ENCODE measurements at places on chromosomes 7 and 10. TPM values are rescaled to one million over a fixed set of nuclear protein-coding genes. Genes with fewer than 3 reads are reported as not detected.

DNA sequence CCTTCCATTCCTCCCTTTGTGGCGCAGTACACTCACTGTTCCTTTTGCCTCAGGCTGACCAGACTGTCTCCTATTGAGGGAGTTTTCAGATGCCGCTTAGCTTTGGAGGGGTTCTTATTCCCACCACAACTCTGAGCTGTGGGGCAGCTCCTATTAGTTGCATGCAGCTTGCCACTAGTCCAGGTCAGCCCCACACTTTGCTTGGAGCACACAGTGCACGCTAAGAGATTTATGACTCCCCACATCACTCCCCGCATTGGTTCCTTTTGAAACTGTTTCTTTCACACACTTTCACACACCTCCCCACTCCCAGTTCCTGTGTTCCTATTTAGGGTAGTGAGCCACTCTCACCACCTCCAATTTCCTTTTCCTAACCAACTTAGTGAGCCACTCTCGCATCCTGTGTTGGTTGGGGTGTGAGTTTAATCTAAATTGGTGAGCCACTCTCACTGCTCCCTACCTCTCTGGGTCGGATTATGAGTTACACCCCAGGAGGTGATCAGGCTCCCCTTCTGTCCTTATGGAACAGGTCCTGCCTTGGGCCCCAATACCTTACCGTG lies 10.4 kb upstream of the ZNF485 start:
- no peak for DNase-seq

GRCh38 chr10:70834441-70835151 lies 18.8 kb downstream of the SGPL1 start:
- DNase-seq, result no peak

- no peak for DNase-seq
Measured at GRCh38 chr7:5630670-5631069, 150.8 kb downstream of the RNF216 start.

- DNase-seq, result peak; percentile 84
Measured at GRCh38 chr10:93198401-93199131, 124.9 kb downstream of the CYP26A1 start.

GRCh38 chr10:97503406-97503805 lies 4.7 kb downstream of the UBTD1 start:
- peak; percentile 34 for DNase-seq

- DNase-seq, result no peak
Measured at GRCh38 chr10:102923601-102924000, 5.5 kb downstream of the CNNM2 start.

HDAC9 gene
- polyA plus RNA-seq, result 16.5 TPM

Measured in muscle of leg (tissue), 16 donors.